Aorta (tissue), 5 donors: ENCODE measurements at places on chromosomes 2 and 18. TPM values are rescaled to one million over a fixed set of nuclear protein-coding genes. Genes with fewer than 3 reads are reported as not detected.
A peak's percentile ranks its signal among the peaks of the same experiment; 100 is the strongest.

Gene IL36B
- not detected for total RNA-seq

Gene C2orf66
- 0.19 TPM for total RNA-seq

Gene IL1R1
- total RNA-seq = 135 TPM

Gene IHH
- total RNA-seq = not detected

Gene SERPINB3
- not detected for total RNA-seq

Gene MC4R
- not detected for total RNA-seq

Gene MEIS1
- total RNA-seq = 76.6 TPM

Gene TBC1D8
- total RNA-seq = 24.9 TPM

GRCh38 chr2:128777196-128778035 is 458.7 kb upstream of the HS6ST1 start:
- DNase-seq = peak; percentile 25

DNA sequence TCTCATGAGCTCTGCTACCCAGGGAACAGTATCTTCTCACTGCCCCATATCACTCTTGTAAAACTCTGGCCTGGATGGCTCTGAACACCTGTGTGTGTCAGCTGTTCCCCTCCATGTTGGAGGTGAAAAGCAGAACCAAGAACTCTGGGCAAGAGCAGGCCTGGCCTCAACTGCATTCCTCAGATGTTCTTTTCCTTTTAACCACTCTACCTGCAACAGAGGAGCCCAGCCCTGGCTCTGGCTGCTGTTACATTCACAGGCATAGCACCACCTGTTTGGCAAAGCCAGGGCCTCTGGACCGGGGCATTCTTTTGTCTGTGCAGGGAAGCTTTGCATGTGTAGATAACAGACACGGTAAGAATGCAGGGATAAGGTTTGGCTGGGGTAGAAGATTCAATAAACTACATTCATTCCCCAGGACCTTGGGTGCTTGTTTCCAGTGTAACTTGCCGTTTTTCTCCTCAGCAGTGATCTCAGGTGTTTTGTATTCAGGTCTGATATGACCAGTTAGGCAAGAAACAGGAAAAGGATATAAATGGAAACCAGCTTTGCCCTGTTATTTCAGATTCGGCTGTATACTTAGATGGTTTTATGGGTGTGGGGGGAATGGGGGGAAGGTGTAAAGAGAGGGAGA is 95.1 kb downstream of the SPTBN1 start:
- no peak for DNase-seq

- DNase-seq = no peak
These were observed 17.1 kb downstream of the PDK1 start for GRCh38 chr2:172572981-172573380.

DNA sequence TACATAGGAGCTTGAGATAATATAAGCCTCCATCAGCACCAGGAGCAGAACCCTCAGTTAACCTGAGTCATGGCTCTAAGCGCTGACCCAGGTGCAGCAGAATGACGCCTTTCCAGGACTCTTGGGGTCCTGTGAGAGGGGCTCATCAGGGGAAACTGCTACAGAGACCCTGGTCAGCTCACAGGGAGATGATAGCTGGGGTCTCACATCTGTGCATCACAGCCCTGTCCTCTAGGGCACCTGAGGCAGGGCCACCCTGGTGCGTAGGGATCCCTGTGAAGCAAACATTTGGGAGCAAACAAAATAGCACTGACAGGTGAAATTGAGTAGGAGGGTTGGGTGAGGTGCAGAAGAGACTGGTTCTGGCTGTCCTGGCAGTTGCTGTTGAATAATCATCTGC is 219.2 kb downstream of the SH3RF3 start:
- DNase-seq = no peak

DNA sequence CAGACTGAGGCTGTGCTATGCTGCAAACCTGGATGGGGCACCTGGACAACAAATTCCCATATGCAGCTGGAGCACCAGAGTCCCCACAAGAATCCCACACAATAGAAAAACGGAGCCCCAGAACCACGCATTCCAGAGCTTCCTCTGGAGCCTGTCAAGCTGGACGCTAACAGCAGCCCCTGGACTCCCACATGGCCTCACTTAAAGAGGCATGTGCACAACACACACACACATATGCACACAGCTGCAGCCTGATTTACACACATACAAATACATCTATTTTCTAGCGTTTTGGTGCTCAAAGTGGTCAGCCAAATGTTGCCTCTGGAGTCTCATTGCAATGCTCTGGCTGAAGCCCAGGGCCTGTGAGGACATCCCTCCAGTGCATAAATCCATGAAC is 632.7 kb upstream of the ID2 start:
- no peak for DNase-seq

GRCh38 chr2:134988994-134989605 is 58.1 kb downstream of the MAP3K19 start:
- no peak for DNase-seq

DNA sequence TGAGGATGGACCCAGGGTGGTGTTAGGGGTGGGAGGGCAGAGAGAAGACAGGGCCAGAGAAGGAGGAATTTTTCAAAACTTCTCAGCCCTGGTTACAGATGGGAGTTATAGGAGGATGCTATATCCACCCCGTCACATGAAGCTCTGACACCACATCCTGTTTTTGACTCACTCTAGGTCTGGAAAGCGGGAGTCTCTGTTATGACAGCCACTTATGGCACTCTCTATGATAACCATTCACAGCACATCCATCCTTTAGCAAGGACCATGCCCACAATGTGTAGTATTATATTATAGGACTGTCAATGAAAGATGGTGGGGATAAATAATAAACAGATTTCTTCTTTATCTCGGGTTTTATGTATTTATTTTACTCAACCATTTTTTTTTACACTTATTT is 461.2 kb downstream of the CDH2 start:
- DNase-seq = no peak

DNA sequence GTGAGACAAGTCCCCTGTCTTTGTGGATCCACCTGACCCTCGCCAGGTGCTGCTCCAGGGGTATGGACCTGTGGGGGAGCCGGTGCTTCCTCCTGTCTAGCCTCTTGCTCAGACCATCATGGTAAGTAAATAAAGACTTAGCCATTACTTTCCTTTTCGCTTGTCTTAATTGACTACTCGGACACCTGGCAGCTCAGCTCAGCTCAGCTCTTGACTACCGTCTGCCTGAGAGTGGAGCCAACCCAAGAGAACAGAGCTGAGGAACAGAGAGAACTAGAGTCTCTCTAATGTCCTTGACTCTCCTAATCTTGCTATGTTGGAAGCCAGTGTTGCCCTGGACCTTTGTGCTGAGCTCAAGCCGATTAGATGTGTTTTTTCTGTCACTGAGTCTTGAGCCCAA is 170.3 kb upstream of the CXCR4 start:
- no peak for DNase-seq

DNA sequence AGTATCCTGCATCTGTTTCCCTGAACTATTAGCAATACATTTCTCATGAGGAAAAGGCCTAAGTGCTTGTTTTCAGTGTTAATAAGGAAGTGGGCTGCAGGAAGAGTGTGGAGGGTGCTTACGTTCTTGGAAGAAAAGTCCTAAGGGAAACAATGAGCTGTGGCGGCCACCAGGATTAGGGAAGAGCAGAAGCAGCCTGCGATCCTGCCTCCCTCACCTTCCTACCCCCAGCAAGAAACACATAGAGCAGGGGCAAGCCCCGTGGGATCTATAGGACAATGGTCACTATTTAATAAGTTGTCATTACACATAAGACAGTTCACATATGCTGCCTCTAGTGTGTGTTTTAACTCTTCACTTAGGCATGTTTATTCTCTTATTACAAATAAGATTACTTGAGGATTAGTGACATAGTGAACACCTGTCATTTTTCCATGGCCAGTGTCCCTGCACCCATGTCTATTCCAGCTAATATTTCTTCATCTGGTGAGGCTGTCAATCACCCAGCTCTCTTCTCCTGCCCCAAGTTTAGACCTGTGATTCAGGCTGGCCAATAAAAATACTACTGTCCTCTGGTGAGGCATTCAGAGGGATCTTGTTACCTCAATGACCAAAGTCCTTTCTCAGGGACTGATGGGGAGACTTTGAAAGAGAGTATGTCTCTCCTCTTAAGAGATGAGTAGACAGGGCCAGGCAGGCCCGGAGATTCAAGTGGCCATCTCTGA is 510.9 kb upstream of the CELF4 start:
- DNase-seq = no peak

- no peak for DNase-seq
These were observed 203.9 kb downstream of the C1D start for GRCh38 chr2:67858886-67859285.

GRCh38 chr18:61471942-61472341 is 138.7 kb downstream of the CDH20 start:
- no peak for DNase-seq

GRCh38 chr2:65049010-65049639 is 7.1 kb upstream of the CEP68 start:
- no peak for DNase-seq

GRCh38 chr18:9244376-9244775 is 90.2 kb upstream of the TWSG1 start:
- no peak for DNase-seq

- no peak for DNase-seq
These were observed 70.2 kb upstream of the FSHR start for GRCh38 chr2:49224426-49225010.

DNA sequence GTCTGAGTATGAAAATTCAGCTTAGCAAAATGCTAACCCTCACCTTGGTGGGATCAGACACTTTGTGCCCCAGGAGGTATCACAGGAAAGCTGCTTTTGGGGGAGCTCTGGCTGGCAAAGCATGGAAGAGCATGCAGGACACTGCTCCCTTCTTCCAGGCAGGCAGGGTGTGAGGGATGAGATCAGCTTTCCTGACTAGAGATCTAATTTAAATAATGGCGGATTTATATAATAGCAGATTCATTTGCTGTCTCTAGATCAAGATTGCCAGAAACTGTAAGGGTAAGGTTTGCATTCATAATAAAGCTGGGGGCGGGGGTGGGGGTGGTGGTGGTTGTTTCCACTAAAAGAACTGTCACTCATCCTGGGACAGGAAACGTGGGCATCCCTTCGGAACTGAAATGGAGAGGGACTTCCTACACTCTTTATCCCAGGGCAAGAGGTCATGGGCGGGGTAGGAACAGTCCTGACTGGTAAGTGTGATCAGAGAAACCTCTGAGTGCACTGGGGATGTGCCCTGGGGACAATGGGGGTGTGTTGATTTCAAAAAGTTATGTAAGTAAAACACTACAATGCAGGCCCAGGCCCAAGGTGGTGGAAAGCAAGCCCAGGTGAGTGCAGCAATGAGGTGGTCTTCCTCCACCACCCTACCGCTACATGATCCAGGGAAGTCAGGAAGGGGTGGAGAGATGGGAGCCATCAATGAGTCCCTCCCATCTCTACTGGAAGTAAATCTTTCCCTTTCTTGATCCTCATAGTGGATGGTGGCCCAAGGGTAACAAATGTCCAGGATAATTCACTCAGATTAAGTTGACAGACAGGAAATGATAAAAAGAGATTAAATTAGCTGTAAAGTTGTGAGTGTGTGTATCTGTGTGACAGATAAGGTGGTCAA is 171.4 kb upstream of the SERPINE2 start:
- no peak for DNase-seq

- no peak for DNase-seq
These were observed 1175.1 kb upstream of the ACVR2A start for GRCh38 chr2:146669735-146670134.

- DNase-seq = no peak
These were observed 2.5 kb downstream of the UXS1 start for GRCh38 chr2:106191511-106192016.

GRCh38 chr2:154240921-154241379 is 369.2 kb downstream of the GALNT13 start:
- no peak for DNase-seq

DNA sequence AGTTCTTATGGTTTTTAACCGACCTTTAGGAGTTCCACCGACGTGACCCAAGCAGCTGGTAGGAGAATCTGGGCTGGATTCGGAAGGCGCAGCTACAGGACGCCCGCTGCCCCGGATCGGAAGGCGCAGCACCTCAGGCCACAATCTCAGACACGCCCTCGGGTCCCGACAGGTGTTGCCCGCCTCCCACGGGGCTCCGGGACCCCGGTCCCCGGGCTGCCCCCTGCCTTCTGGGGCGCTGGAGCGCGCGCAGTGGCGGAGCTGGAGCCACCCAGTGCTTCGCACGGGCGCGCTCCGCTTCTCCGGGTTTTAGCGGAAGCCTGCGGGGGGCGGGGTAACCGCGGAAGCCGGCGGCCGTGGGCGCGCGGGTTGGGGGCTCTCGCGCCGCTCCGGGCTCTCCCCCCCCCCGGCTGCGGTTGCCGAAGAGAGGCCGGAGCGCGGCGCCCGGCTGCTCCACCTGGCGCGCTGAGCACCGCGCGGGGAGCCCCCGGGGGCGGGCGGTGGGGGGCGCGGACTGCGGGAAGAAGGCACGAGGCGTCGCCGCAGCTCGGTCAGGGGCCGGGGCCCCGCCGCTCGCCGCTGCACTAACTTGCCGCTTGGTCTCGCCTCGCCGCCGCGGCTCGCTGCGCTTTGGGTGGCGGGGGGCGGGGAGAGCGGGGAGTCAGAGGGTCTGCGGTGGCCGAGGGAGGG is 718.8 kb downstream of the DPP10 start:
- peak; percentile 70 for DNase-seq

GRCh38 chr18:45652303-45653080 is 37.2 kb downstream of the SLC14A2 start:
- DNase-seq = no peak

DNA sequence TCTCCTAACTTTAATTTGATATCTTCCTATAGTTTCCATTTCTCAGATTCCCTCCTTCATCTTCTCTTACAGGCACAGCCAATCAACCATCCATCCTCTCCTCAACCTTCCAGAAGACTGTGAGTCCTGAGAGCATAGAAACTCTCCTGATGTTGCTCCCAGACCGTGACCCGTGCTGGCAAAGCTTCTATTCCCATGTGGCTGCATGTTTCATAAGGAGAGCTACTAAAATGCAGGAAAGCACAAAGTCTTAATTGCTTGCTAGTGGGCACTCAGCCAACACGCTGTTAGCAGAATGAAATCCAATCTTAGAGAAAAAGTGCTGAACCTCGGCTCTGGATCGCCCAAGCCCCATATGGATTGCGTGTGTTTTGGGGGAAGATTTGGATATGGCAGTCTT is 1244.7 kb upstream of the ZEB2 start:
- no peak for DNase-seq

DNA sequence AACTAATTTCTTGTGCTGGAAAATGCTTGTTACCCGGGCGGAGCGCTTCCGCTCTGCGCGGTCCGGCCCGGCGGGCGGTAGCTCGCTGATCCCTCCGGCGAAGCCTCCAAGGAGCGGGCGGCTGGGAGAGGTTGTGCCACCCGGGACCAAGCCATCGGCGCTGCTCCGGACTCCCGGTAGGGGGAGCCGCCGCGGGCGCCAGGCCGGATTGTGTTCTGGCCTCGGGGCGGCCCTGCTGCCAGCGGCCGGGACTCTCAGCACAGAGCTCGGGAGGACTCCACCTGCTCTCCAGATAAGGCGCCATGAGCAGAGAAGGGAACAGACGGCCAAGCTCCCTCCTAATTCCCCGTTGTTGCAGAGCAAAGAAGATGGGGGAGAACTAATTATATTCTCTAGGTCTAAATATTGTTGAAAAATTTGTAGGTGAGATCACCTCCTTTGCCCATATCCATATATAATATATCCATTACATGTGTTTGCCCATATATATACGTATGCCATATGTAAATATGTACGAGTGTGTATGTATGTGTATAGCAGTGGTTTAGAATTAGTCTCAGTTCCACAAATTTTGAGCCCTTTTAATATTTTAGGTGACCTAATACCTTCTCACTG is 13.8 kb upstream of the SATB2 start:
- peak; percentile 89 for DNase-seq
